ENCODE measurements at places on chromosomes 4 and X. TPM values are rescaled to one million over a fixed set of nuclear protein-coding genes. Genes with fewer than 3 reads are reported as not detected.

GRCh38 chr4:5658974-5659373 is 49.4 kb downstream of the EVC2 start:
- no peak for DNase-seq

- no peak for DNase-seq
These were observed 84.1 kb downstream of the SLC16A2 start for GRCh38 chrX:74505437-74505836.

DNA sequence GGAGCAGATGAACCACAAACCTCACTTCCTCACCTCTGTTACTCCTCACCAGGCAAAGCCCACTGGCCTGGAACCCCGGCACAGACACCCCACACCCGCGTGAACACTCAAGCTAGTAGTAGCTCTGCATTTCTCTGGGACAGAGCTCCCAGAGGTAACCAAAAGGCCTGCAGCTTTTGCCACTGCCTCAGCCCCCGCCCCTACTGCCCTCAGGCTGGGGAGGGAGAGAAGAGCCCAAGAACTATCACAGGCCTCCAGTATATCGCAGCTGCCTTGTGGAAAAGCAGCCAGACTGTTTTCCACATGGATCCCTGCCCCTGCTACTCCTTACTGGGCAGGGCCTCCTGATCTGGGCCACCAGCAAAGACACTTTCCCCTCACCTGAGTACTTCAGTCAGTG is 728.7 kb upstream of the ACTRT1 start:
- no peak for DNase-seq

GRCh38 chr4:8044699-8045098 is 105.0 kb upstream of the AFAP1 start:
- DNase-seq: no peak

- DNase-seq: no peak
These were observed 46.3 kb downstream of the SH3KBP1 start for GRCh38 chrX:19840899-19841648.

The UGT2B17 gene
- not detected for total RNA-seq

GRCh38 chrX:9867753-9868152 is 81.5 kb downstream of the SHROOM2 start:
- DNase-seq: no peak

The PLXNA3 gene
- 48.0 TPM for total RNA-seq

DNA sequence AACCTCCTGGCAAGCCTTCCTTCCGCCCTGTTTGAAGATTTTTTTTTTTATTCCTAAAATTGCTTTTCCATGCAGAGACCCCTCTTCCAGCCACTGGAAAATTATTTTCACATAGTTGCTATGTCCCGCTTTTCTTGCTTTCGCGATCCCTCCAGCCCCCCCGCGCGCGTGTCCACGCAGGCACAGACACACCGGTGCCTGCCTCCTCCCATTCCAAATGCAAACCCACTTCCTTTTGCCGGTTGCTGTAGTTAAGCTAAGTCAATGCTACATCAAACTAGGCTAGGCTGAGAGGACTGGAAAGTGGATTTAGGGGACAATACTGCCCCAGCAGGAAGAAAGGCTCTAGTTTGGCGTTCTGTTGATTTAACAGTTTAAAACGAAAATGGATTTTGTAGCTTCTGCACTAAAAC is 111.0 kb downstream of the DHX15 start:
- peak; percentile 30 for DNase-seq

GRCh38 chrX:133561251-133561650 is 146.0 kb upstream of the GPC4 start:
- DNase-seq: no peak

The C4orf50 gene
- total RNA-seq: not detected

The SSX1 gene
- not detected for total RNA-seq

- no peak for DNase-seq
These were observed 23.8 kb downstream of the TRMT44 start for GRCh38 chr4:8464381-8464780.

The GPC3 gene
- total RNA-seq: 0.37 TPM

GRCh38 chr4:38957261-38957815 is 74.9 kb downstream of the TMEM156 start:
- DNase-seq: no peak

GRCh38 chr4:67880866-67881610 is 2.8 kb downstream of the TMPRSS11D start:
- DNase-seq: no peak

The KCNIP4 gene
- 0.91 TPM for total RNA-seq

DNA sequence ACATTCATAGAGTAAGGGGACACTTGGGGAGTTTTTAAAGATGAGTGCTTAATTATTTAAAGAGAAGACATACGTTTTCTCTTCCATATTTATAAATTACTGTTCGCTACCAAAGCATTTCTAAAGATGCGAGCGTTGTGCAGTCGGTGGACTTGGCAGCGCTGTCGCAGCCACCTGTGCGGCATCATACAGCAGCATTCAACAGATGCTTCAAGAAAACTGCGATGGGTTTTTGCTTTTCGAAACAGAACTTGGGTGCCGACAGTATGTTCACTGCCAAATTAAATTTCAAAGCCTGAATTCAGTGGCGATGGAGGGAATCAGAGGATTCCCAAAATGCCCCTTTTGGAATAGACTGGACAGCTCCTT is 1.6 kb upstream of the HTR2C start:
- no peak for DNase-seq

- DNase-seq: peak; percentile 55
These were observed 38.8 kb upstream of the BEX4 start for GRCh38 chrX:103175944-103176753.

The TNIP3 gene
- 2.0 TPM for total RNA-seq

The DMP1 gene
- total RNA-seq: not detected

GRCh38 chrX:2631743-2632532 is 59.2 kb upstream of the CD99 start:
- no peak for DNase-seq

DNA sequence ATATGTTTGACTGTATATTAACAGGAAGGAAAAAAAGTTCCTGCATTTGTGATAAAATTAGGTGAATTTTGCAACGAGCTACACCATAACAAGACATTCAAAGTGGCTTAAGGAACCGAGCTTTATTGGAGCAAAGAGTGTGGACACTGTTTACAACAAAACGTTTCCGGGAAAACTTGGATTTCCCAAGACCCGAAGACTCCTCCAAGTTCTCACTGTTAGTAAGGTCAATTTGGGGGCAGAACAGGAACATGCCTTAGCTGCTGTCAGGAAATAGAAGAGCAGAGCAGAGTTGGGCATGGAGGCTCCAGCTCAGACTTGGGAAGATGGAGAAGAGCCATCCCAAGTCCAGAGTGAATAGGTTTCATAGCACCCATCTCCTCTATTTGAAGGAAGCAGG is 16.5 kb downstream of the ADH6 start:
- DNase-seq: peak; percentile 69

GRCh38 chrX:37967714-37968113 is 38.6 kb upstream of the SYTL5 start:
- DNase-seq: no peak

DNA sequence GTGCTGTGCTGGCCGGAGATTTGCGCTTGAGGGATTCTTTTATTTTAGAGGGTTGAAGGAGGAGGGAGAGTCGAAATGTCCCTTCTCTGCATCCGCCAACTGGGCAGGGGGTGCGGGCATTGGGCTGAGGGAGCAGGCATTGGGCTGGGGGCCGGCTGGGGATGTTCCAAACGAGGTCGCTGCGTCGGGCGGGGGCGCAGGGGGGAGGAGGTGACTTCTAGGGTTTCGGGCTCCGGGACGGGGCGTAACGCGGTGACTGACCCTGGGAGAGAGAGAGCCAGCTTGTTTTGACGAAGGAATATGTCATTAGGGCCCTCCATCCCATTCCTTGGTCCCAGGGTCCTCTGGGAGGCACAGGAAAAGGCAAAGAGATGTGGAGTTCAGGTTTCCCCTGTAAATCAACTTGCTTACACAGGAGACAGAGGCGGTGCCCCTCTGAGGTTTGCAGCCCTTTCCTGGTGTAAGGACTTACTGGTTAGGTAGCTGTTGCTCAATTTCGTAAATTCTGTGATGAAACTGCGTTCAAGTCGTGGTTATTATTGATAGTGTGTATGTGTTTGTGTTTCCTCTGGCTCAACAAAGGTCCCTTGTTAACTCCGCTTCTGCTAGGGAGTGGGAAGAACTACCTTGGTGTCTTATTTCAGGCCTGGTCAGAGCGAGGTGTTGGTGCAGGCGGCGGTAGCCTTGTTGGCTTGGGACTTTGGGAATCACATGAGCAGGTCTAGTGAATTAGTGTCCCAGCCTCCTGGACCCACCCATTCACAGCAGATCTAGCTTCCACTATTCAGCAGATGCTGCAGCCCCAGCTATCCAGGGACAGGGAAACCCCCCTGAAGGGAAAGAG is 716 bp downstream of the FHIP1A start:
- DNase-seq: peak; percentile 75

The MAGEB2 gene
- not detected for total RNA-seq

The SOWAHB gene
- total RNA-seq: 0.12 TPM

The FGG gene
- 3.2 TPM for total RNA-seq

DNA sequence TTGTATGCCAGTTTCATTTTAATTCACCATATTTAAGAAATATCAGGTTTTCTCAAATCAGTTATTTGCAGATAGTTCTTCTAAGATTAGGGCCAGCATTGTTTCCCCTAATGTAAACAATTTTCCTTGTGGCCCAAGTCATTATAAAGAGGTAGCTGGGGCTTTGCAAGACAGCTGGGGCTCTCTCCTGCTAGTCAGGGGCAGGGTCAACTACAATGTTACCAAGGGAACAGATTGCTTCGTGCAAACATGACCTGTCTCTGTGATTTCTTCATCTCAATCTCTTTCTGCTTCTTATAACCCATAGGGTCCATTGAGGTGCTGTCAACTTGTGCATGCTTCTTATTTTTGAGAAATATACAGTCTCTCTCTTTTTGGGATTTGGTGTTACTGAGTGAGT is 12.1 kb downstream of the ARMCX6 start:
- DNase-seq: no peak

The NDNF gene
- total RNA-seq: 0.42 TPM

The C4orf54 gene
- not detected for total RNA-seq

DNA sequence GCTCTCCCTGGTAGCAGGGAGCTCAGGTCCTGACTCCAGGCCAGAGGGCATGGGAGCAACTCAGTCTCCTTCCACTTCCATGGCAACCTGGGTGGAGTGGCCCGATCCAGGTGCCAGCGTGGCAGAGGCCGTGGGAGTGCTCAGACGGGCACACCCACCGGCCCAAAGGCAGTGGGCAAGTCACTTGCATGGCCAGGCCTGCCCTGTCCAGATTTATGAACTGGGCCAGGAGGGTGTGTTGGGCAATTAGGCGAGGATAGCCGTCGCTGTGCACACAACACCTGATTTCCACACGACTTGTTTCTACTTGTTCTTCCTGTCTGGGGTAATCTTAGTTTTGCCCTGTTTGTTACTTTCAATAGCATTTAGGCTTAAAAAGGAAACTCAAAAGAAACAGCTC is 55.5 kb upstream of the NYX start:
- DNase-seq: peak; percentile 89

GRCh38 chrX:31845003-31845402 is 773.2 kb upstream of the FTHL17 start:
- DNase-seq: peak; percentile 4

The FAM47E gene
- 1.0 TPM for total RNA-seq

The SSR4 gene
- total RNA-seq: 328 TPM

DNA sequence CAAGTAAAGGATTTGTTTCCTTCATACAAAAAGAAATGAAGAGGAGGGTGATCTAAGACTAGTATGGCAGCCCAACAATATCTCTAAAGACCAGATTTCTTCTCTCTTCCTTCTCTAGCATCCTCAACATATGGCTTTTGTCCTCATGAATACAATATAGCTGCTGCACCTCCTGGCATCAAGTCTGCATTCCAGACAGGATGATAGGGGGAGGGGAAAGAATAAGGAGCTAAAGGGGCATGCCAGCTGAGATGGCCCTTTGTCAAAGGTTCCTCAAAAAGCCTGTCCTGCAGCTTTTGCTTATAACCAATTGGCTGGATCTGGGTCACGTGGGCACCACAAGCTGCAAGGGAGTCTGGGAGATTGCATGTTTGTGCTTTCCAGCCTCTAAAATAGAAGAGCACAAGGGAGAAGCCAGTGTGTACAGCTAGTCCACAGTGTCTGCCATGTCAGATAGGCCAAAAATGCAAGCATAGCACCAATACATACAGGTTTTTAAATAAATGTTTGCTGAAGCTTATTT is 132.6 kb downstream of the BCOR start:
- no peak for DNase-seq

The MFAP3L gene
- 4.1 TPM for total RNA-seq

The USP9X gene
- total RNA-seq: 68.6 TPM

DNA sequence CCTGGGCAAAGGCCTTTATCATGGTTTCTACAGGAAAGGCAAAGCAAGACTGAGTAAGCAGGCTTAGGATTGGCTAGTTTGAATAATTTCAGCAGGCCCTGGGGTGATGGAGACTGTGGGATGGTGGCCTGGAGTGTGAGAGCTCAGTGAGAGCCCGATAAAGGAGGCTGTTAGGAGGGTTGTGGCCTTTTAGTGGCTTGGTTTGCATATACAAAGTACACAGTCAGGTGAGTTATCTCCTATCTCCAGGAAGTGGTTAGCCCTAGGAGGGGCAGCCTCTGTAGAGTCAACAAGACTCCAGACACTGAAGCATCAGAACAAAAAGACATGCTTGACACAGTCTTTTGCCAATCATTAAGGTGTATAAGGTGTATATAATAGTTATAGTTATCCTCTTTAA is 157.2 kb downstream of the CFAP299 start:
- no peak for DNase-seq

The PFKFB1 gene
- total RNA-seq: 0.27 TPM

DNA sequence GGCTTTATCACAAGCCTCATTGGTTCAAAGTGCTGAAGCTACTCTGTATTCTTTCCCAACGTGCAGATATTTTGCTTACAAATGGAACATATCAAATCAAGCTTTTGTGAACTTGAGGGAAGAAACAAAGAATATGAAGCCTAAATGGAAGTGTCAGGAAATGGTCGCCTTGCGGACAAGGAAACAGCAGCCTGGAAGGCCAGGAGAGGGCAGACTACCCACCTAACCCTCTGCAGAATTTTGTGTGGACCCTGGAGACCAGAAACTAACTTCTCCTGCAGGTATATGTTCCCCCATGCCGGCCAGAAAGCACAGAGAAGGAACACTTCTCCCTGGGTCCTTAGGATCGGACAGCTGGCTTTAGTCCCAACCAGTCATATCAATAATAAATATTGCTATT is 1425.8 kb downstream of the PCDH7 start:
- DNase-seq: no peak

GRCh38 chr4:9781343-9782135 is at the start of gene DRD5:
DRD5 (plus strand) TSS chr4:9781634; CDS start chr4:9782030, 396 bp downstream.
- no peak for DNase-seq

DNA sequence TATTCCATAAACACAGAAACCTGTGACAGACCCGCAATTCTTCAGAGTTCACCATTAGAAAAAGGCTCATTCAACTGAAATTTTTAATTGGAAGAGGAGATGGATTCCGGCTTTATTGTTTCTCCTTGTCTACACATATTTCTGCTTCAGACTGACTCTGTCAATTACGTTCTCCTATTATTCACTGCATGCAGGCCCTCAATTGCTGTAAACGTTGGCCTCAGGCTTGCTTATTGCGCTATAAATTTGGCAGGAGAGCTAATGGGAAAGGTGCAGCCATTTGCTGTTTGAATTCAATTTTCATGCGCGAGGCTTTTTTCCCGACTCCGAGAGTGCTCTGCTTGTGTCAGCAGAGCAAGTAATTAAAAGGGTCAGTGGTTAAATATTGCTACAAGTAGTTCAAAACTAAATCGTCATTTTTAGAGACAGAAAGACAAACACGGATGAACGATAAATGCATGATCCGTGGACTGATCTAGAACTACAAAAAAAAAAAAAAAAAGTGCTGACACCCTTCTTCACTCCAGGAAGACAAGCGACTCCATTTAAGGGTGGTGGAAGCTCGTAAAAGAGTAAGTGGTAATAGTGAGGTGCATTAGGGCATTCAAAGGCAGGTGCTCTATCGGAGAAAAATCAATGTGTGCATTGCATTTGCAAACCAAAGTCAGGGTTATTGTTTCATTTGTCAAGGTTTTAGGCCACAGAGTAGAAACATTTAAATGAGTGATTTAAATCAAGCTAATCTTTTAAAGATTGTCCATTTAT is 841.6 kb upstream of the FRG1 start:
- no peak for DNase-seq

All from MCF 10A (cell line).